ENCODE measurements at places on chromosomes 6 and 20.

DNA sequence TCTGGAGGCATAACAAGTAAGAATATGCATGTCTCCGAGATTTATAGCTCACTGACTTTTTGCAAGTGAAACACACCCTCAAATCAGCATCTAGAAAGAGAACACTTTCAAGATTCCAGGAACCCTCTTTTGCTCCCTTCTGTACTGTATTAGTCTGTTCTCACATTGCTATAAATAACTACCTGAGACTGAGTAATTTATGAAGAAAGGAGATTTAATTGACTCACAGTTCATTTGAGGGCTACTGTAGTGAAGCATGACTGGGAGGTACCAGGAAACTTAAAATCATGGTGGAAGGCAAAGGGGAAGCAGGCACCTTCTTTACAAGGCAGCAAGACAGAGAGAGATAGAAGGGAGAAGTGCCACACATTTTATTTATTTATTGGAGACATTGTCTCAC, 269.9 kb downstream of the UTRN start:
- DNase-seq = no peak

- no peak for DNase-seq
These were observed 38.5 kb downstream of the EYA2 start for GRCh38 chr20:46933150-46933549.

DNA sequence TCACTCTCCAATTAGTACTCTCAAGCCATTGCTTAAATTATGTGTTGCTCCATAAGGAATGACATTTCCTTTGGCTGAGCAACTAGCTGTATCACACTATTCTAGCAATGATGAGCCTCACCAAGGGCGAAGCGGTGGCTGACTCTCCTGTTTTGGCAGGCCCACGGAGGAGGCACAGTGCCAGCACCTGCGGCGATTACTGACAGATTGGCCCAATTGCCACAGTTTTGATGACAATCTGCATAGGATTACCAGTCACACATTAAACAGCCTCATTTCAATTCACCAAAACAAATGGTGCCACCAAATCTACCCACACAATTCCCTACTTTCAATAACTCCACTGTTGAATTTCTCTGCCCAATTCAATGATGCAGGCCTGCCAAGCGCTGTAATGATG, 286.9 kb downstream of the PTPRK start:
- DNase-seq = no peak

DNA sequence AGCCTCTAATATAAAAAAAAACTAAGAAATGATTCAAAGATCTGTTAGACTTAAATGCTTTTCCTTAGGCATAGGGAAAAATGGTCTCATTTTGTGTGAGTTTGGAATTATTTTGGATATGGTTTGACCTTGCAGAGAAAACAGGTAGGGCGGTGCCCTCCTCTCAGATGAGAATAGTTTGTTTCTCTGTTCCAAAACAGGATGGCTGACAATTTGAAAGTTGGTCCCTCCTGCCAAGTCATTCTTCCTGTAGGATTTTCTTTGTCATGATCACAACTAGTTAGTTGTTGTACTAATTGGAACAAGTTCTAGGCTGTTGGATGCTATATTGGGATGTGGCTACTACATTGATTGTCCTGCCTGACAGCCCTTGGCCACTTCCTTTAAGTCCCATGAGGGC, 108.6 kb downstream of the BCKDHB start:
- DNase-seq = no peak
